ENCODE measurements at places on chromosomes 2 and 18.
A peak's percentile ranks its signal among the peaks of the same experiment; 100 is the strongest.

GRCh38 chr18:26956863-26957262, 91.4 kb upstream of the AQP4 start:
- DNase-seq: no peak

DNA sequence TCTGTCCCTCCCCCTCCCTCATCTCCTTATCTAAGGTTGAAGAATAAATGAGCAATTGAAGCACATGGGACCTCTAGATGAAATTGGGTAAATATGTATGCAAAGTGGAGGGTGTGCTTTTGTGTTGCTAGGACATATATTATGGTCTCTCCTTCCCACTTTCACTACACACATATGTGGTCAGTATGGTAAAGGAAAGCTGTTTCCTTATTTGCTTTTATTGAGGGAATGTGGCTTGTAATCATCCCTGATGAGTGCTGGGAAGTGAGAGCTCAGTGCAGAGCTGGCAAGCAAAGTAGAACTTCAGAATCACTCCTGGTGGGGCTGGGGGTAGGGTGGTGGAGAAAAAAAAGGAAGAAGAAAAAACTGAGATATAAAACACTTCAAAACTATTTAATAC, 189.9 kb upstream of the ATP5MC3 start:
- DNase-seq: no peak

- no peak for DNase-seq
Measured at GRCh38 chr2:72990695-72991438, 73.5 kb downstream of the EMX1 start.

- DNase-seq: no peak
Measured at GRCh38 chr2:233307565-233307964, at the start of gene SAG. SAG (plus strand) TSS chr2:233307816; CDS start chr2:233309190, 1,374 bp downstream.

DNA sequence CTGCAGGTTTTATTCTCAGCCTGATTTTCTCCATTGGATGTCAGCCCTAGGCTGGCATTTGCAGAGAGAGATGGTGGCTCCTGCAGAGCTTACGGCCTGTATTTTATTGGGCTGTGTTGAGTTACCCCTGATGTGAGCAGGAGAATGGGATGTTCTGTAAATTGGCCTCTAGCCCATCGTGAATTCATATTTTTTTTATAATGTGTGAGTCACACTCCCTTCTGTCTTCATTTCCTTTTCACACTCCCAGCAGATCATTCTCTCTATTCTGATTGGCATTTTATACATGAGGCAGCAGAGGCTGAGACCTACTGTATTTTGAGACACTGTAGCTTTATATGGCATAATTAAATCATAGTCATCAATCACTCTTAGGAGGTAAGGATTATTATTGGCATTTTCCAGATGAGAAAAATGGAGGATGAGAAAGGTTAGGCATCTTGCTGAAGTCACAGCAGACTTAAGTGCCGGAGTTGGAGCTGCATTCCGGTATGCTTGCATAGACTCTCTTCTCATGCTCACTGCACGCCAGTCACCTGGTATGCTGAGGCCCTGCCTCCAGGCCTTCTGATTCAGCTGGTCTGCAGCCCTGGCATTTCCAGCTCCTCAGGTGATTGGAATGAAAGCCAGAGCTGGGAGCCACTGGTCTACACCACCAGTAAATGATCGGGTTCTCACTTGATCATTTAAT, 142.4 kb downstream of the NEDD4L start:
- peak; percentile 64 for DNase-seq

- no peak for DNase-seq
Measured at GRCh38 chr2:149042881-149043280, 4.4 kb downstream of the LYPD6B start.

DNA sequence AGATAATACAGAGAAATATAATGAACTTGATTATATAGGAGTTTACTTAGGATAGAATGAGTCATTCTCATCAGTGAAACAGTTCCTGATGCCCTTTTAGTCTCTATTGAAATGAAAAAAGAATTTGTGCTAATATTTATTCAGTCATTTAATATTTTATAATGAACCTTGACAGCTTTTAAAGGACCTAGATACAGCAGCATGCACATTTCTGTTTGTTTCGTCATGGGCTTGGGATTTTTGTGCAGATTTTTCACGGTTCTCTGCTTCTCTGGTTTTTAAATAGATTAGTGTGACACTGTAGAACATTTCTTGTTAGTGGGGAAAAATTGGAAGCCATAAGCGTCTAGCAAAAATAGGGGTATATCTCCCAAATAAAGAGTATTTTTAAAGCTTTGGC, 60.7 kb downstream of the NABP1 start:
- DNase-seq: no peak

GRCh38 chr2:101380376-101380775, 6.9 kb downstream of the CREG2 start:
- DNase-seq: peak; percentile 87

GRCh38 chr2:172079838-172080640, 5.3 kb upstream of the DLX1 start:
- no peak for DNase-seq

GRCh38 chr2:120786038-120786960, 50.6 kb downstream of the GLI2 start:
- no peak for DNase-seq

GRCh38 chr18:3874125-3874524, 424.2 kb downstream of the TGIF1 start:
- DNase-seq: no peak

- DNase-seq: no peak
Measured at GRCh38 chr18:75429975-75430374, 2.5 kb upstream of the SMIM21 start.

GRCh38 chr2:5093056-5093455, 599.1 kb upstream of the SOX11 start:
- peak; percentile 3 for DNase-seq

GRCh38 chr2:240981280-240981679, 17.1 kb upstream of the SNED1 start:
- DNase-seq: no peak

- DNase-seq: no peak
Measured at GRCh38 chr2:52857722-52858121, 909.9 kb upstream of the CHAC2 start.

- no peak for DNase-seq
Measured at GRCh38 chr18:4908328-4908727, 288.7 kb downstream of the AKAIN1 start.

GRCh38 chr2:42799881-42800280, 7.5 kb upstream of the HAAO start:
- no peak for DNase-seq

DNA sequence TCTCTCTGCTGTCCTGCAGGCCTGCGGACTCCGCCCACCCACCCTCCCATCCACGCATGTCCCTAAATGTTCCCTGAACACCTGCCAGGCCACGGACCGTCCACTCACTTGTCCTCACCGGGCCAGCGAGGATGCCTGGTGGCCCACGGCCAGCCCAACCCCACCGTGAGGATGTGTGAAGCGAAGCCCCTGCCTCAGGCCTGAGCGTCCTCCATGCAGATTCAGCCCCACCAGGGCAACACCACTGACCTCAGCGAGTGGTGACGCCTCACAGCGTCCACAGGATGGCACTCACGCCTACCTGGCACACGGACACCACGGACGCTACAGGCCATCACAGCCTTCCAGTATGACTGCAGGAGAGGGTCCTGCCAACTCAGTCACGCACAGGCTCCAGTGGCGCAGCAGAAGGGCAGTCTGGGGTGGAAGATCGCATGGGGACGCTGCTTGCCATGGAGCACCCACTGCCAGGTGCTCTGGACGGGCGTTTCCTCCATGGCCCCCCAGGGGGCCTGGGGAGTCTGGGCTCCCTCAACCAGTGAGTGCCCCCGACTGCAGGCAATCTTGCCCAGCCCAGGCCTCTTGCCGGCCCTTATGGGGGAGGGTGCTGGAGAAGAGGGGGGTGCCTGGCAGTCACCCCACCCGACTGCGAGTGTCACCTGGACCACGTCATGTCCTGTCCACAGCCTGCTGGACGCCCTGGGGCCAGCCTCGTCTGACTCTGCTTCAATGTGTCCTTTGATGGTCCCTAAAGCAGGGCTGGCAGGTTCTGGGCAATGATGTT, 25.4 kb downstream of the HDAC4 start:
- no peak for DNase-seq

DNA sequence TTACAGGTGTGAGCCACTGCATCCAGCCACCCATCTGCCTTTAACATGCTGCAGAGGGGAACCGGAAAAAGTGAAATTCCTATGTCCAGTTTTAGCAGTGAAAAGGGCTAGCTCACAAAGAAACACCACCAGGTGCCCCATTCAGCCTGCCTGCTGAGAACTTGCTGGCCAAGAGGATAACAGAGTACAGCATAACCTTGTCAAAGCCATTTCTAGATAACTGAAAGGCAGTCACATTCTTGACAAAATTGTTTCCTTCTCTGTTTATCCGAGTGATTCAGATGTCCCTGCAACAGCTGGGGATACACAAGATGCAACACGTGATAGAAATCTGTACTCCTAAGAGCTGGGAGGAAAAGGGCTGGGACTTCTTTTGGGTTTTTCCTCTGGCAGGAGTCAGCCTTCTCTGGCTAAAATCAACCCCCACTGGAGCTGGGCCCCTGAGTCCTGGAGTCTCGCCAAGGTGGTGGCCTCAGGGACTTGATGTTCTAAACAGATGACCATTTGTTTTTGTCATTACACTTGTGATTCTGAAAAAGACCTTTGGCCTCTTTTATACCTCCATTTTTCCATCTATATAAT, 505.4 kb downstream of the BCL11A start:
- DNase-seq: no peak

GRCh38 chr2:191358325-191359025, 113.3 kb downstream of the MYO1B start:
- no peak for DNase-seq
